ENCODE measurements at places on chromosomes 5 and 9.

GRCh38 chr9:127776924-127777289, 1.6 kb downstream of the SH2D3C start:
- DNase-seq, result no peak

GRCh38 chr5:151019331-151019730, 1.1 kb upstream of the GPX3 start:
- no peak for DNase-seq

DNA sequence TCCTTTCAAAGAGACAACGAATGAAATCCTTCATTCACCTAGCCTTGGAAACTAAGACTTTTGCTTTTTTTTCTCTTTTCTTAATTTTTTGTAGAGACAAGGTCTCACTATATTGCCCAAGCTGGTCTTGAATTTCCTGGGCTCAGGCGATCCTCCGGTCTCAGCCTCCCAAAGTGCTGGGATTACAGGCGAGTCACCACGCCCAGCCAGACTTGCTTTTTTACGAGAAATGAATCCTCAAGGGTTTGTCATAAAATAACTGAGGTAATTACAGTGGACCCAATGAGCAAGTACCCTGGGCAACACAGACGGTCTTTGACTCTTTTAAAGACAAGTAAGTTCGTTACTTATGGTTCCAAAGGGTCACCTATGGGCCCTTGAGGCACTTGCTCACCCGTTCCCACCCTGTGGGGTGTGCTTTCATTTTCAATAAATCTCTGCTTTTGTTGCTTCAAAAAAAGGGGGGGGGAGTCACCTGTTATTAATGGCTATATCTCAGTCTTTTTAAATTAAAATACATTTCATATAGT, 70.4 kb downstream of the TRPM6 start:
- DNase-seq, result no peak

- no peak for DNase-seq
These were observed 14.8 kb downstream of the SPARC start for GRCh38 chr5:151671950-151672349.

- DNase-seq, result no peak
These were observed at the start of gene CAPSL for GRCh38 chr5:35938568-35939227. TSS of gene CAPSL (minus strand) at chr5:35938622. CDS start at chr5:35921120, 17,502 bp downstream.

DNA sequence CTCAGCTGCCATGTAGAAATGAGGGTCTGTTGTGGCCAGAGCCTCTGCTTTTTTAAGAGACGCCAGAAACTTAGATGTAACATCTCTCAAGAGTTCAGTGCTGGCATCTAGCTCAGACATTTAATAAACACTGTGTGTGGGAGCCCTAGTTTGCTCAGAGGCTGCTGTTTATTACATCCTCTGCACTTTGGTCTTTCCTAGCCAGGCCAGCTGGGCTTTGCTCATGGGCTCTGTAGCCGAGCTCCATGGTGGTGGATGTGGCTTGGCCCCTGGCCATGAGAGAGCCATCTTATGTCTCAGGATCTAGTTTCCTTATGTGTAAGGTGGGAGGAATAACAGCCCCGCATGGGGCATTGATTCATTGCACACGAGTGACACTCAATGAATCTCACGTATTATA, 30.0 kb downstream of the ARHGEF37 start:
- no peak for DNase-seq

DNA sequence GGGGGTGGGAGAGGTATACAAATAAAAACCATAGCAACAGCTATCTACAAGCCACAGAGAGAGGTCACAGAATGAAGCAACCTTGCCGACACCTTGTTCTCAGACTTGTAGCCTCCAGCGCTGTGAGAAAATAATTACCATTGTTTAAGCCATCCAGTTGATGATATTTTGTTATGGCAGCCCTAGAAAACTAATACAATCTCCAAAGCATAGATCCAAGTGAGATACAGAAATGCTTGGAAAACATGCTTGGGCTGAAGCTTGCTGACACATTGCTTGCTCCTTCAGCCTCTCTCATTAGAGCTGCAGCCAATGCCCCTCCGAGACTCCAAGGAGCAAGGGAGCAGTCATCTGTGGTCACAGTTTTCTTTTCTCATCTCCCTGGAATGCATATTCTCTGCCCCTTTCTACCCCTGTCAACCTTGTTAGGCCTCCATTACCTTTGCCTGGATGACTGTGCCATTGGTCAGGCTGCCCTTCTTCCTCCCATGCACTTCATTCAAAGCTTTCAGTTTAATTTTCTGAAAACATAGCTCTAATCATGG, 401.4 kb upstream of the KLF4 start:
- DNase-seq, result no peak

- DNase-seq, result no peak
These were observed 10.3 kb downstream of the PTPA start for GRCh38 chr9:129121483-129121882.

DNA sequence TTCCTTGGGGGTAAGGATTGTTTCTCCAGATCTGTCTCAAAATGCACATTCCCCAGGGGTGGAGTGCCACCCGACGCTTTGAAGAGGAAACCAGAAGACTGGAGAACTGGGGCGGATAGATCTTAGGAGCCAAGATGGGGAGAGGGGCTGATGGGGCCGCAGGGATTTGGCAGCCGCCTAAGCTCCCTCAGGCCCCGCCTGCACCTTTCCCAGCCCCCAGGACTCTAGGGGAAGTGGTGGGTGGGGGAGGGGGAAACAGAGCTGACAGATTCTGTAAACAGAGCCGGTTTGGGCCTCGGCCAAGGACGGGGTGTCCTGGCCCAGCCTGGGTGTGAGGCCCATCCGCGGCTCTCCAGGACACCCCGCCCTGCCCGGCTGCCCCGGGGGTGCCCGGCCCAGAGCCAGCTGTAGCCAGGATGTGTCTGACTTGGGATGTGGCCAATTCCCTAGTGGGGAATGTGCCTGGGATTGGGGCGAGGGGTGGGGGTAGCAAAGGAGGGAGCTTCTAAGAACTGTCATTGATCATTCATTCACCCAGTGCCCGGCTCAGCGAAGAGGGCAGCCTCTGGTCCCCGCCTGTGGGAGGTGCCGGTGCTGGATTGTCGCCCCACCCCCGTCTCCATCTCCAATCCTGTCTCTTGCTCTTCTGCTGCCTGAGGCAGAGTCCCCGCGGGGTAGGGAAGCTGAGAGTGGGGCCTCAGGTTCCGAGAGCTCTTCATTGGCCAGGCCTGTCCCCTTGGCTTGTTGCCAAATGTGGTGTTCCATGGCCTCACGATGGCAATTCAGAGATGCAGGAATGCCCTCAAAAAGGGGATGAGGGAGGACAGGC, 54.8 kb upstream of the CDKN2AIPNL start:
- no peak for DNase-seq

- DNase-seq, result no peak
These were observed 115.3 kb upstream of the BNC2 start for GRCh38 chr9:16985559-16986348.

GRCh38 chr5:167507463-167508233, 783.8 kb upstream of the WWC1 start:
- no peak for DNase-seq

DNA sequence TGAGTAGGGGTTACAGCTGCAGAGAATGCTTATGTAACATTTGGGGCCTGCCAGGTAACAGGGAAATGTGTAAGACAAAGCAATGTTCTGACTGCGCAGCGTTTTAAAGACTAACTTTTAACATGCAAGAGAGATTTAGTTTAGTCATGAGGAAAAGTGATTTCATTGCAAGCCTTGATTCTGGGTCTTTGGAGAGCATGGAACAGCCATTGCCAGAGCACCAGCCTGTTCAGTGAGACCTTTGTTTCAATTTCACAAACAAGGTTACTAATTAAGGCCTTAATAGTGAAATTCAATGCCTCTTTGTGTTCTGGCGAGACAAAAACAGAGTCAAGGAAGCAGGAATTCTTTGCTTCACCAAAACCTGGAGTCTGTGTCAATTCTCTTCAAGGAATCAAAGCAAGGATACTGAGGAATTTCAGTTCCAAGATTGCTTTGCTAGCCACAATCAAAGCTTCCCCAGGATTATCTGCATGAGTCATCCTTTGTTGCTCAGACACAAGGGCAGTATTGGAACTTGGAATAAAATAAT, 14.4 kb downstream of the CKMT2 start:
- no peak for DNase-seq

DNA sequence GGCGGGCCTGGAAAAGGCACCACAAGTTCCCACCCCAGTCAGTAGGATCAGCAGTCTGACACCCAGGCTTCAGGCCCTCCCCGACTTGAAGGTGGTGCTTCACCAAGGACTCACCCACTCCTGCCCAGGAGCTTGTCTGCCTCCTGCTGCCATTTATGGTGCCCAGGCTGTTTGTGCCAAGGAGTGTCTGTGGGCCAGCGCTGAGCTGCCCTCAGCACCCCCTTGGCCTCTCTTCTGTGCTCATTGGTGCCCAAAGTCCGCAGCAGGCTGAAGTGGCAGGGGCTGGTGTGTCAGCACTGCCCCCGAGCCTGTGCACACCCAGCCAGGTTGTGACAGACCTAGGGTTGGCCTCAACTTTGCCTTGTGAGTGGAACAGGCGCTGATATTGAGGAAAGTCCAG, 23.5 kb downstream of the JMY start:
- no peak for DNase-seq

DNA sequence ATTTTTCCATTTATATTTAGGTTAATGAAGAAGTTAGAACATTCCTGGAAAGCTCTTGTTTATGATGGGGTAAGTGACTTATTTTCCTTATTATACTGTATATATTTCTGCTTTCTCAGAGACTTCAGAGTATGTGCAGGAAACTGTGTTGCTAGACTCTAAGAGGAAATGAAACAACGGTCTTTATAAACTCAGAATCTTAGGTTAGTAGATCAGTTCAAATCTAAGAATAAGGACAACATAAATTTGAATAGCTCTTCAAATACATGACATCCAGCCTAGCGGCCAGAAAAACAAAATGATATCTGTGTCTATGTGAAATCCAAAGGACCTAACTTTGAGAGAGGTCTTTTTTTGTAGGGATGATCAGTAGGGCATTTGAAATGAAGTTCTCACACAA, 94.3 kb downstream of the PRKACG start:
- no peak for DNase-seq

DNA sequence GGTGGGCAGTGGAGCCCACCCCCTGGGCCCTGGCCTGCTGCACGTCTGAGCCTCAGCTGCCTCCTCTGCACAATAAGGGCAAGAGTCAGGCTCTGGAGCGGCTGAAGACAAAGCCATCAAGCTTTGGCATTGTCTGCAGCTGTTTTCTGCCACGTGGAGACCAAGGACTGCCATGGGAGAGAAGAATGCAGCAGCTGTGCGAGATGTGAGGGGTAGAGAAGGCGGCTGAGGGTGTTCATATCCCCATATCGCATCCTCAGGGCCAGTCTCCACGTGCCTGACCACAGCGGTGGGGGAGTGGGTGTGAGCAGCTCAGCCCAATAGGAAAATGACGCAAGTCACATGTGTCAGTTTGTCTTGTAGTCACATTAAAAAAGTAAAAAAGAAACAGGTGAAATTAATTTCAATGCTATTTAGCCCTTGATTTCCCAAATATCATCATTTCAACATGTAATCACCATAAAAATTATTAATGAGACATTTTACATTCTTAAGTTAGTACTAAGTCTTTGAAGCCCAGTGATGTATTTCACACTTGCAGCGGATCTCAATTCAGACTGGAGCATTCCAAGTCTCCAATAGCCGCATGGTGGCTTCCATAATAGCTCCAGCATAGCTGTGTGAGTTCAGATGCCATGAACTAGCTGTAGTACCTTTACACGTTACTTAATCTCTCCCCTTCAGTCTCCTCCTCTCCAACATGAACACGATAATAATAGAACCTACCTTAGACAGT, 6.6 kb downstream of the C1QTNF2 start:
- DNase-seq, result no peak

GRCh38 chr5:137393196-137393993, 105.7 kb downstream of the SPOCK1 start:
- DNase-seq, result no peak

DNA sequence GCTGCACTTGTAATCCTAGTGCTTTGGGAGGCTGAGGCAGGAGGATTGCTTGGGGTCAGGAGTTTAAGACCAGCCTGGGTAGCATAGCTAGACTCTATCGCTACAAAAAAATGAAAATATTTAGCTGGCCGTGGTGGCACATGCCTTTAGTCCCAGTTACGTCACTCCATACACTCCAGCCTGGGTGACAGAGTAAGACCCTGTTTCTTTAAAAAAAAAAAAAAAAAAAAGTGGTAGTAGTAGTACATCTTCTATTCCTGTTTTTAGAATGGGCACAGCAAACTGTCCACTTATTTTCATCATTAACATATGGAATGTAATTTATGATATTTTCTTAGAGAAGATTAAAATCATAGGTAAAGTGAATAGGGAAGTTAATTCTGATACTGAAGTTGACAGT, 48.2 kb downstream of the TRIO start:
- DNase-seq, result no peak
